ENCODE measurements at places on chromosomes 6 and 20.
A peak's percentile ranks its signal among the peaks of the same experiment; 100 is the strongest.

- no peak for DNase-seq
Observed at GRCh38 chr20:479487-479886, 17.2 kb upstream of the TBC1D20 start.

GRCh38 chr6:45951321-45952167 is 64.1 kb downstream of the CLIC5 start:
- DNase-seq = no peak

DNA sequence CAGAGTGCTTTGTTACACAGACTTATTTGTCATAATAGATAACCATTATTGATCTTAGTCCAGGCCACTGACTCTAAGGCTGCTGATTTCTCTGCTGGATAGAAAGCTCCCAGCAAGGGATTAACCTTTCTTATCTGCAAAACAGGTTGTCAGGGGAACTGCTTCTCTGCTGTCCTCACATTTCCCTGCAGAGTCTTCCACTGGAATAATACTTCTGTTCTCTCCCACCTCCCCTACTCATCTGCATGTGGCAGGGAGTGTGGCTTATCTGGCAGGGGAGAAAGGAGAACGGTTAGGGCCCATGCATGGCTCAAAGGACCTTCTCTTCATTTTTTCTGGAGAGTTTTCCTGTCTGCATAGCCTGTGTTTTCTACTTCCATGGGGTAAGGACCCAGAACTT is 86.2 kb downstream of the LAMP5 start:
- DNase-seq = no peak

DNA sequence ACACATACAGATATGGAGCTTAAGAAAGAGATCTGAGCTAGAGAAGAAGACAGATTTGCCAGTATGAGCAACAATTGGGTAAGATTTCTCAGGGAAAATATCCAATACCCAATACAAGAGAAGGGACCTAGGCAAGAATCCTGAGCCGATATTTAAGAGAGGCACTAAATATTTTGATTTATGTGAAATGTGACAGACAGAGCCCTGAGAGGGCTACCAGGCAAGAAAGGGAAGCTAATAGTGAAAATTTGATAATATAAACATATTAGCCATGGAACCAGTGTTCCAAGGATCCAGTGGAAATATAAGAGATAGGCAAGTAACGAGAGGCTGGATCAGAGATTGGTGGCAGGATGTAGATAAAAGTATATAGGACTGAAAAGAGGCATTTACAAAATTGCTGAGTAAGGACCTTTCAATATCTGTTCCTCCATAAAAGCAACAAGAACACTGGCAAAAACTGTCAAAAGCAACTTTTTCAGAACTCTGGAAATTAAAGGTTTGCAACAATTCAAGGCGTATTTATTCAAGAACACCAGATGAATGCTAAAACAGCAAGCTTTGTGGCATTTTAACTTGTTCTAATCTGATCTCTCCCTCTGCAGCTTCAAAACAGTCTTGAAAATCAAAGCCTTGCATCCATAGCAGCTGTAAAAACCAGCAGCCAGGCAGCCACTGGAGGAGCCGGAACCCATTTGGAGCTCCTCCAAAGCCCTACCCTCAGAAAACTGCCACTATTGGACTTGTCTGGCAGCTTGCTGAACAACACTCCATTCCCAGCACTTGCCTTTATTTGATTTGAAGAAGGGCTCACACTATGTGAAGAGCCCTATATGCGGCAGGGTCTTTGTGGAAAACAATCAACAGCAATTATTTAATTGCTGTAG is 58.8 kb downstream of the REV3L start:
- no peak for DNase-seq

- no peak for DNase-seq
Observed at GRCh38 chr20:19508449-19508848, 249.6 kb upstream of the RIN2 start.

- DNase-seq = no peak
Observed at GRCh38 chr6:121549736-121550135, 114.3 kb downstream of the GJA1 start.

- DNase-seq = no peak
Observed at GRCh38 chr6:146915671-146916127, 288.5 kb upstream of the STXBP5 start.

- DNase-seq = no peak
Observed at GRCh38 chr6:56959938-56960337, 5.0 kb downstream of the BEND6 start.

GRCh38 chr6:126724821-126725220 is 384.9 kb downstream of the CENPW start:
- DNase-seq = no peak

- DNase-seq = no peak
Observed at GRCh38 chr6:157185986-157186385, 137.3 kb downstream of the TMEM242 start.

DNA sequence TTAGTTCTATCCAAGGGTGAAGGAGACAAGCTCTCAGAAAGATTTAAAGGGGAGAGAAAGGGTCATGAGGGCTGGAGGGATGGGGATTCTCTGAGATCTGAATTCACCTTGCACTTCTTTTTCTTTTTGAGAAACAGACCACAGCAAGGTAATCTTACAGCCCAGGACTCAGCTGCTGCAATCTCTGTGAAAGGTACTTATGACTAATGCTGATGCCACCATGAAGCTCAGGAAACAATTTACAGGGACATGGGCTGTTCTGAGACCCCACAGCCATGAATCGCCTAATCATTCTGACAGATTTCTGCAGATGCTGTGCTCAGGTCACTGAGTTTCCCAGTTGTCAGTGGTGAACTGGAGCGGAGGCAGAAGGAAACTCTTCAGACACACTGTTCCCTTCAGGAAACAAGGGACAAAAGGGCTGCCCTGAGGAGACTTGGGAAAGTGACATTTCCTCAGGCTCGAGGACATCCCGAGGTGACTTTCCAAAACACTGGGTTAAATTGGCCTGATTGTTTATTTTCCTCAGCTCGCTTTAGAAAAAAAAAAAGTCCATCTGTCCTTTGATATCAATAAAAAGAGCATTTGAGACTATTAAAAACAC is 103.8 kb upstream of the PLCB4 start:
- no peak for DNase-seq

GRCh38 chr6:95321126-95321525 is 256.2 kb upstream of the MANEA start:
- DNase-seq = no peak

DNA sequence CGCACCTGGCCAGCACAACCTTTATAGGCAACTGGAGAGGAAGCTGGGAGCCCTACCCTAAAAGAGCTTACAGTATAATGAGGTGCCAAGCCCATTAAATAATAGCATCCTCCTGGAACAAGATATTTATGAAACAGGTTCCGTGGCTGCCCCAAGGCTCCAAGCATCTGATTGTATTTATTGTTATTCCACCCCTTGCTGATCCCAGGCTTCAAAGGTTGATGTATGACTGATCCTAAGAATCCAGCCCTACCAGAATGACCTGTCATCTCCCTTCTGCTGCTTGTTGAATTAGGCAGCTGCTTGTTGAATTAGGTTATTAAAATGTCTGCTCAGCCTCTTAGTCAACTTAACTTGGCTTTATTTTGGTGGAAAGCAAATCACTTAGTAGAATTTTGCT is 35.2 kb upstream of the SASH1 start:
- DNase-seq = no peak

- no peak for DNase-seq
Observed at GRCh38 chr6:14716499-14717146, 529.2 kb upstream of the JARID2 start.

DNA sequence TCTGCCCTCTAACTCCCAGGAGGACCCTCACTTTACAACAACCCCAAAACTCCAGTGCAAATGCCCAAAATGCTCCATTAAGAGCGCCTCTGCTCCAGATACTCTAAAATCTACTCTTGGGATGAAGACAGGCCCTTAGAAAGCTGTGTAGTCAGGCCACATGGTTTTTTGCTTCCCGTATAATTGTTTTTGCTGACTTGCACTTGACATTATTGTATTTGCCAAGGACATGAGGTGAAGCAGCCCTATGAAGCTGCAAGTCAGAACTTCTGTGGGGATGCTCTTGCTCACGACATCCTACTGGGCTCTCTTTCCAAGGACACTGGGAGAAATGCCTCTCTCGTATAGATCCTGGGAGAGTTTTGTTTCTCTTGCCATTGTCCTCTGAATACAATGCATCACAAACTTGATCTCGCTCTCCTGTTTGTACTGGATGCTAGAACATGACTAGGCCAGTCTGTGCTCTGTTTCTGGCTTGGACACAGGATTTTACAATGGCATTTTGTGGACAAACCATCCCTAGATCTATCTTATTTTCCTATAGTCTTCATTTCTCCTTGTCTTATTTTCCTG is 177.2 kb upstream of the DTNBP1 start:
- no peak for DNase-seq

- no peak for DNase-seq
Observed at GRCh38 chr6:54716877-54717276, 129.7 kb upstream of the FAM83B start.

DNA sequence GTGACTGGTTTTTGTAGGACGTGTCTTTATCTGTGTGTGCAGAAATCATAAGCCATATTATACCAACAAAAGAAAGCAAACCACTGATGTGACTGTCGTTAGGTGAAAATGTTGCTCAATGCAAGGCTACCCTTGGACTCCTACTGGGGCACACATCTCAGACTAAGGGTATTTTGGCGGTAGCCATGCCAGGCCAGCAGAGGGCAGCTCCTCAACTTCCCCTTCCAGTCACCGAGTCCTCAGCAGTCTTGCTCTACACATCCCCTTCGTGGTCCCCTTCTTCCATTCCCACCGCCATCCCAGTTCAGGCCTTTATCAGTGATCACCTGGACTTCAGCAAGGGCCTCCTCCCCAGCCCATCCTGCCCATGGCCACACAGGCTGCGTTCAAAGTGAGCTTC is 113.7 kb upstream of the GGTLC1 start:
- DNase-seq = peak; percentile 40

GRCh38 chr20:52309181-52309580 is 117.6 kb upstream of the ZFP64 start:
- no peak for DNase-seq

- no peak for DNase-seq
Observed at GRCh38 chr6:33996120-33996475, 149.8 kb downstream of the GRM4 start.

Data from T-cell (primary cell).